ENCODE measurements at places on chromosomes 2 and 18.

DNA sequence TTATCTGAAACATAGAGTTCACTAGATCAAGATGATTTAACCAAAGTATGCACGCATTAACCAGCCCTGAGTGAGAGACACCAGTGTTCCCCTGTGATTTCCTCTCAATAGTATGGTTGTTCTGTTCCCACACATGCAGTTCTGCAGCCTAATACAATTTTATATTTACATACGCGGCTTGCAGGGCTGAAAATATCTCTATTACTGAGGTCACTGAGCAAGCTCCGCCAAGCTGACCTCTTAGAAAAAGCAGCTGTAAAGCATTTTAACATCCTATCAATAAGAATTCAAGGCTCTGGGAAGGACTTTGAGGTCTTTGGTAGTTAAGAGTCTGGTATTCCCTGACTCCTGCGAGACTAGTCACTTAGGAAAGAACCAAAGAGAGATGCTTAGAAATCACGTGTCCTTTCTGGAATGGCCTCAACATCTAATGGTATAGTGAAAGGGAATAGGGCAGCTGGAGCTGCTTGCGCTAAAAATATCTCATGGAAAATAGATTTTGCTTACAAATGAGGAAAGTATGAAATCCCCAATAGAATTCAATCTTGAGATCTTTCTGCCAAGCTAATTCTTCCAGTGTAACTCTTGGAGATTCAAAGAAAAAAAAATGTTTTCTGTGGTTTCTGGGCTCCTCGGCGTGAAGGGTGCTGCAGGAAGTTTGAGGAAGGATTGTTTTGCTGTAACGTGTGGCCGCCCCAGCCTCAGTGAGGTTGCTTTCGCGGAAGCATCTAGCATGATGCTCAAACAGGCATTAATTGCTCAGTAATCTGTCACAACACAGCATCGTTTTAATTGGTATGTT, 59.2 kb downstream of the DOCK10 start:
- DNase-seq, result no peak

DNA sequence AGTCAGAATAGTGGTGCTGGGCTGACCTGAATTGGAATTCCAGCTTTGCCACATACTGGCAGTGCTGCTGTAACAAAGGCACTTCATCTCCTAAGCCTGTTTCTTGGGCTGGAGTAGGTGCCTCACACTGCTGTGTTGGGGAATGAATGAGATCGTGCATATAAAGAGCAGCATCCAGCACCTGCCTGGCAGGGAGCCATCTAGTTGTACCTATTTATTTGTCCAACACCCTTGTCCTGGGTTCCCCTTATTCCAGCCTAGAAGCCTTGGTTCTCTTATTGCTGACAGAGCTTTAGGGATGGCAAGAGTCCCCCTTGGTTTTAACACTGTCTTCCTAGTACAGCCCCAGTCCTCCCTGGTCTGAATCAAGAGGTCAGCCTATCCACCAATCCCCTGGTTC, 275.3 kb upstream of the RAB12 start:
- DNase-seq, result no peak

GRCh38 chr2:9231291-9232165, 24.9 kb downstream of the ASAP2 start:
- DNase-seq, result no peak

- DNase-seq, result no peak
Observed at GRCh38 chr18:457140-457519, 43.4 kb downstream of the COLEC12 start.

DNA sequence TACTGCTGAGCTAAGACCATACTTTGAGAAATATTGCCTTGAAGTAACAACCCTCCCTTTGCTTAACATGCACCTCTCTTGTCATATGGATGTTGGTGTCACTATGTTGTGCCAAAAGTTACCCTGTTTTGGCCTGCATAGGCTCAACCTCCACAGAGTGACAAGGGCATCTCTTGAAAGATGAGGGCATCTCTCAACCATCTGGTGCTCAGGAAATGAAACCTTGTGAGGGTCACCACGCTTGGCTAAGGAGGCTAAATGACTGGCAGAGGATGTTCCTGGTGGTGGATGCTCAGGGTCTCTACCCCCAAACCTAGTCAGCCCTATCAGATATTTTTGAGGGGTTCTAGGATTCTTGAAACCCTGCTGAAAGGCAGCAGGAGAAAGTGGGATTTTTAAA, 2.3 kb downstream of the LHCGR start:
- no peak for DNase-seq

- DNase-seq, result no peak
Observed at GRCh38 chr18:44533071-44533470, 147.6 kb upstream of the SETBP1 start.

GRCh38 chr2:200592406-200593075, 6.7 kb downstream of the AOX1 start:
- no peak for DNase-seq

GRCh38 chr2:223760838-223761502, 76.4 kb downstream of the AP1S3 start:
- peak; percentile 20 for DNase-seq

- no peak for DNase-seq
Observed at GRCh38 chr2:218880102-218880858, at the start of gene WNT10A. TSS of gene WNT10A (plus strand) at chr2:218880852. CDS start at chr2:218880996, 144 bp downstream.

DNA sequence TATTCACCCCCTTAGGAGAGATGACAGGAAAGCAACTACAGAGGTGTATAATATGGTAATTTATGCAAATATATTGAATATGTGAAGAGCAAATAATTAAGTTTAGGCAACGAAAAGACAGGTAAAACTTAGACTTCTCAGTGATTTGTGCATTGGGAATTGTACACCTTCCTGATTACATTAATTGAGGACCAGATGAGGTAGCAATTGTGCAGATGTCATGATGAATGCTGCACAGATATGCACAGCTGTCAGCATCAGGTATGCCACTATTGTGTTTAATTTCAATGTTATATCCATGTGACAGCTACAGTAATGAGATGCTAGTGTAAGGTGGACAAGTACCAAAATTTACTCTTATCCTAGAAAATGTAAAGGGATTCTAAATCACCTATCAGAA, 267.2 kb upstream of the FSIP2 start:
- DNase-seq, result no peak

DNA sequence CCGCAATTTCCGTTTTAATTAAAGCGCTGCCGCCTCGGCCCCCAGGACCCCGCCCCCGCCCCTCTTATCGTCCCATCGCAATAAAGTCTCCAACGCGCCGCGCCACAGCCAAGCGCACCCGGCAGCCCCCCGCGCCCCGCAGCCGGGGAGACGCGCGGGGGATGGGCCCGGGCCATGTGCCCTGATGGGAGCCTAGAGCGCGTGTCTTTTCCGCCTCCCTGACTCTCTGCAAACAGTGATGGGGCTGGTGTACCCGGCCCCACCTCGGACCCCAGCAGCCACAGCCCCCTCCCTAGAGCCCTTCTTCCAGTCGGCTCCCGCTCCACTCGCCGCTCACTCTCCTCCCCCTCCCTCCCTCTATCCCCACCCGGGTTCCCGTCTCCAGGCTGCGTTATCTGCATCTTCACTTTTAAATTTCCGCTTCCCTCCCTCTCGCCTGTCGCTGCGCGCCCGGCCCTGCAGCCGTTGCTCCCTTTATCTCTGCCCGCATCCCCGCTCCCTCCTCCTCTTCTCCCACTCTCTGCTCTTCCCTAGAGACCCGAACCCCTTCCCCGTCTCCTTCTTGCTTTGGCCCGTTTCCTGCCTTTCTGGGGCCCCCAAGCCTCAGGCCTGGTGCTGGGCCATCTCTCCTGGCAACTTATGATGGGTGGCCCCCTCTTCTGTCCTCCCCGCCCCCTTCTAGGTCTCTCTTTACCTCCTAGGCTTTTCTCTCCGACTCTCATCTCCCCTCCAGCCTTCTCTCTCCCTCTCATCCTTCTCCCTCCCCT, 524 bp upstream of the FEV start:
- no peak for DNase-seq

DNA sequence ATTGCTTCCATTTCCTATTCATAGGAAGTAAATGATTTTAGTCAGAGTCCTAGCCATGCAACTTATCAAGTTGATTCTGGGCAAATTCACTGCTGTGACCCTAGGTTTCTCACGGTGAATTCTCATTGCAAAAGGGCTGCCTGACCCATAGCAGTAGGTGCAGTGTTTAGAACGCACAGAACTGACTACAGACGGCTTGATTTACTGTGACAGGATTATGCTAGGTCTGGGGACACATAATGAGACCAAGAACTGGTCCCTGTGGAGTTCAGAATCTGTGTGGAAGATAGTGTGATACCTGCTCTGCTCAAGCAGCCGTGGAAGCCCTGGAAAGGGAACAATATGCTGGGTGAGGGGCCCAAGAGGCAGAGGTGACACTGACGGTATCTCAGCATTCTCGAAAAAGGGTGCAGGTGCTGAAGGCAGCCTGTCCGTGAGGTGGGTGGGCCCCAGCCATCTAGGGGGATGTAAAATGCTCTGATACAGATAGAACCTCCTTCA, 46.4 kb downstream of the ABCG8 start:
- DNase-seq, result no peak

- no peak for DNase-seq
Observed at GRCh38 chr18:23383494-23383893, 69.6 kb upstream of the RIOK3 start.

DNA sequence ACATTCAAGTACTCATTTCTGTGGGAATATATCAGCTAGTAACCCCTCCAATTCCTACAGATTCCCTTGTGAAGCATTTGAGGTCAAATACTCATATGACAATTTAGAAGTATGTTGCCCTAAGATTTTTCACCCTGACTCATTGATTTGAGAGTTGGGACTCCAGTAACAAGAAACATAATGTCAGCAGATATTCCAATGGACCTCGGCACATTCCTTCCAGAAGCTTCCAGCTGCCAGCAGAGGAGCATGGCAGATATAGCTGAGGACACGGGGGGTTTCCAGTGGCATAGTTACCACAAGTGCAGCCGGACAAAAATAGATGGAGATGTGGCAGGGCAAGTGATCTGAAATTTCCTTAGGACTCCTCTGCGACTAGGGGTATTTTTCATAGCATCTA, 101.9 kb upstream of the ARHGAP28 start:
- DNase-seq, result no peak

- DNase-seq, result no peak
Observed at GRCh38 chr18:50492097-50492496, 67.8 kb upstream of the MAPK4 start.

DNA sequence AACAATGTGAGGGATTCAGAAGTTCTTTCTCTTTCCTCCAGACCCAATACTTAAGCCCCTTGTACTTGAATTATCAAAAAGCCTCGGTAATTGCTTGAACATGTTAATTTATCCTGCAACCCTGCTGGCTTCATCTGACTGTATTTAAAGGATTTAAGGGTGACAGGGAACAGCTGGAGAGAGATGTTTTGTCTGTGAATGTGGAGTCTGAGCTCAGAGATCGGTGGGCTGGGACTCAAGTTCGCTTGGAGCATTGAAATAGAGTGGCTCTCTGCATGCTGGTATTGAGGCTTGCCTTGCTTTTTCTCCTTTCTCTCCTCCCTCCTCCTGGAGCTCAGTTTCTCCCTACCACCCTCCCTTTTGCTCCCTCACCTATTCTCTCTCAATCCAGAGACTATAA, 73.6 kb downstream of the BOD1L2 start:
- no peak for DNase-seq

DNA sequence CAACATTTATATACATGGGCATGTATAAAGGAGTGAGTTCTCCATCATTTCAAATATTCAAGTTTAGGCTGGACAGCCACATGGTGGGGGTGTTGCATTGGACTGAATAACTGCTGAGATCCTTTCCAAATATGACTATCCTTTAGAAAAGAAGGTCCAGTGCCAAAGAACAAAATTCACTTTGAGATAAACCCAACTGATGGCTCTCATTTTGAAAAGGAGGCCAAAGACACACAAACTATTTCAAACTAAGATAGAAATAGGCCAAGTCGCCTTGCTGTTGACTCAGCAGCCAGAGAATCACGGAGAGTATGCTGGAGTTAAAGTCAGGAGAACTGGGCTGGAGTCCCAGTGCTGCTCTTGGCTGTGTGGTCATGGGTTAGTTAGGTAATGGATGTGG, 204.5 kb upstream of the LRATD1 start:
- DNase-seq, result no peak

- DNase-seq, result no peak
Observed at GRCh38 chr2:166125557-166125956, 2.3 kb downstream of the SCN1A start.

DNA sequence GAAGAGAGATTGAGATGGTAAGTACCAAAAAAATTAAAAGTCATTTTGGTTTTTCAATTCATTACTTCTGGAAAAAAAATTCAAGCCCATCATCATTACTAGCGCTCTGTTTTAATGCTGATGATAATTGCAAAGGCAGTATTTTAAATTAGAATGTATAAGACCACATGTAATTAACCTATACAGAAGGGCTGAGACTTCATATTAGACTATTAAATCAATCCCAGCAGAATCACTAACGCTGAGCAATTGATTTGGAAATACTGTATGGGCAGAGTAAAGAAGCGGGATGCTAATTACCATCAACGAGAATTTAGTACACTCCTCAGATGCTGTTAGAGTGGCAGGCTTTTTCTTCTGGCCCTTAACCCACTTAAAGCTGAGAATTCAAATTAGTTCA, 165.0 kb downstream of the SLC4A3 start:
- no peak for DNase-seq

GRCh38 chr18:8140841-8141501, 468.3 kb upstream of the RAB12 start:
- no peak for DNase-seq

DNA sequence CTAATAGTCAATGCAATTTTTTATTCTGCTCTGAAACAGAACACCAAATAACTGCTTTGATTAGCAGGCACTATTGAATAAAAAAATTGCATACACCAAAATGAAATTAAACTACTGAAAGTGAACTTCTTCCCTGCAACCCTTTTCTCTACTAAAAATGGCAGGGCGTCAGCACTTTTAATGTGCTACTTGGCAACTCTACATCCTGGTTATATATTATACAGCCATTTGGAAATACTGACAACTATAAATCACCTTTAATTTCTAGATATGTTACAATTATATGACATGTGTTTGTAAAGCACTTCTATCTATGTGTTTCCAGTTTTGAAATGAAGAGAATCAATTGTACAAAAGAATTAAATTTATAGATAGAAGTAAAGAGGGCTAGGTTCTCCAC, 9.9 kb downstream of the NDUFS1 start:
- DNase-seq, result no peak

DNA sequence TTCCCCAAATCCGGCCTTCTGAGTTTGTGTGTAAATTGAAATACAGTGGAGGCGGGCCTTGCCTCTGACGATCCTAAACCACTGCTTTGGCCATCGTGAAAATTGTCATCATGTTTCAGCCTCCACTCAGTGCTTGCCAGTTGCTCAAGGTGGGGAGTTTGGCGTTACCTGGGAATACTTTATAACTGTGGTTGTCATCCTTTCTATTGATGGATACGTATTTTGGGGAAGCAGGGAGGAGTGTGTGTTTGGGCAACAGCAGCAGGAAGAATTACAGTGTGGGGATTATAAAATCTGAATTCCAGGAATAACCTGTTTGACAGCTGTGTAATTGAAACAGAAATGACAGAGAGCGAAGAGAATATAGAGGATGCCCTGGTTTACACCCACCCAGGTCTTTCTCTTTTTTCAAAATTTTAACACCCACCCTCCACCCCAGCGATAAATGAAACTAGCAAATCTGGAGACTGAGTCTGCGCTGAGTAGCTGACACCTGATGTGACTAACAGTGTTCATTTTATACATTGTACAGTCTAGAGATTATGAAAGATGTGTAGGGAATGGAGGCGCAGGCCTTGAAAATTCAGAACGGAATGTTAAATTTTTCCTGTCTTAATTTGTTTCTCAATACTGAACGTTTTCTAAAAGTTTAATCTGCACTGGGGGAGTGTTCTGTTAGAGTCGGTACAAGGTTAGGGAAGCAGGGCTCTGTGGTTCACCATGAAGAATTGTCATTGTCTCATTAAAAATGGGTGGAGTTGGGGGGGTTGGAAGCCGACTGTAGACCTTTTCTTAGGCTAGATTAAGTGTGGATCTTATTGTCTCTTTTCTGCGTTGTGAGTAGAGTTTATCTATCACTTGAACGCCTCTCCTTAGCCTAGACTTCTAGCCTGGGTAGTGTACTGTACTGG, 1.6 kb downstream of the MAP4K4 start:
- no peak for DNase-seq
